Stimulated activated CD8-positive, alpha-beta memory T cell treated with anti-CD3 and anti-CD28 coated beads, Interleukin-12 subunit alpha, Interleukin-12 subunit beta, amount 100 ng/mL, for 1 hour (primary cell): ENCODE measurements at places on chromosomes 7 and 10.

DNA sequence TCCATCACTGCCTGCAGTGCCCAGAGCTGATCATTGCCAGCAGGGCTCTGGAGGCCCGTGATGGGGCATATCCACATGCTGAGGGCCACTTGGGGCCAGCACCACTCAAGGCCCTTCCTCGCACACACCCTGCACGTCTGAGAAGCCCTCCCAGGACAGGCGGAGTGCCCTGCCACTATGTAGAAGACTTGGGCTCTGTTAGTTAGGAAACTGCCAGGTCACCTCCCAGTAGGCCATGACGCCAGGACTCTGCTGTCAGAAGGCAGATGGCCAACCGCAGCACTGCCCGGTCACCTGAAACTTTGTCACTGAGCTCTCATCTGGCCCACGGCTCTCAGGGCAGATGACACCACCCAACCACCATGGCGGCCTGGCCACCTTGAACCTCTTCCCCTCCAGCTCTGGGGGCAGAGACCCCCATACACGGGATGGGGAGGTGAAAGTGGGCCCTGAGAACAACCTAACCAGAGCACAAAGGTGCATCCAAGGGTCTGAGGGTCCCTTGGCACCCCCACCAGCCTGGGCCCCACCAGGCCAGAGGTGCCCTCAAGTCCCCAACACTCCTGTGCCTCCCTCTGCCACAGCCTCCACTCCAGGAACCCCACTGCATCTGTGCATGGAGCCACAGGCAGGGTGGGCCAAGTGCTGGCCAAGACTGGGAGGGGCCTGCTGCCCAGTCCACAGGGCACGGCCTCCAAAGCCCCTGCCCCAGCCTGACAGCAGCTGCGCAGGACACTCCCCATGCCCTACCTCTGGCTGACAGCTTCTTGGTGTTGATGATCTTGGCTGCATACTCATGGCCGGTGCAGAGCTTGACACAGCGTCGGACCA lies 41.8 kb downstream of the CAMK2B start:
- DNase-seq: no peak

DNA sequence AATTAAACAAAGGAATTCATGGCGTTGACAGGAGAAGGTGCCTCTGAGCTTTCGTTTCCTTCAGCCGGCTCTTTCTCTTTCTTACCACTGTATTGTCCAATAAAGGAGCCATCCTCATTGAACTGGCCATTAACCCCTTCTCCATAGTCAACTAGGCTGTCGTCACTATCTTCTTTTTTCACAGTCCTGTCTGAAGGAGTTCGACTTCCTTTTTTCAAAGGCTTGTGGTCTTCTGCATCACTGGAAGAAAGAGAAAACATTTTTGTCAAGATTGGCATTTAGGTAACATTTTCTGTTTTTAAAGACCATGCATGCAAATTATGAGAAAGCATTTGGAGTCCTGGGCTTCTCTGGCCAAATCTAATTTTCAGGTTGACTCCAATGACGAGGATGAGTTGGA lies 19.7 kb upstream of the LAMB4 start:
- no peak for DNase-seq

DNA sequence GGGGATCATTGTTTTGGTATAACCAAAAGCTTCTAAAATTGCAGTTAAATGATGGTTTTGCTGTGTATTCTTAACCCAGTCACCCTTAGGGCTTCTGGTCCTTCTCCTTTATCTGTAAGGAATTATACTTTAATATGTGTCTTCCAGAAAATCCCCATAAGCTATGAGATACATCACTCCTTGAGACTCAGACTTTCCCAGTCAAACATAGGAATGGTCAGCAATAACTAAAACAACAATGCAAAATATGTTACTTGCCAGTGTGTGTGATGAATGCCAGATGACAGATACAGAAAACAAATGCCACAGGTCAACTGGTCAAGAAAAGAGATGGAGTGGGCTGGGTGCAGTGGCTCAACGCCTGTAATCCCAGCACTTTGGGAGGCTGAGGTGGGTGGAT lies 10.1 kb downstream of the ADD3 start:
- DNase-seq: no peak

GRCh38 chr7:85184599-85185423 lies 2.0 kb downstream of the SEMA3D start:
- DNase-seq: no peak

DNA sequence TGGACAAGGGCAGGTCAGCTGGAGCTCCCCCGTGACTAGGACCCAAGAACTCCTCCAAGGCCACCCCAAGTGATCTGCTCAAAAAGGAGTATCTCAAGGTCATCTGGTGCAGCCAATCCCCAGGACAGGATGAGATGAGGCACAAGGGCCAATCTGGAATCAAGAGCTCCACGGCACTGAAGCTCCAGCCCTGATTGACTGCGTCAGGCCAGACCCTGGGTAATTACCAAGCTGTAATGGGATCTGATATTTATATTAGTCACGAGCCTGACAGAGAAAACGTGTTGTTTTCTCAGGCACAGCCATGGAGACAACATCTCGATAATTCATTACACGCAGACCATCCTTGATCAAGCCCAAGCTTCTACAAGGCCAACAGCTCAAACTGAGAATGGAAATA lies 4.2 kb downstream of the KCNMA1 start:
- no peak for DNase-seq

DNA sequence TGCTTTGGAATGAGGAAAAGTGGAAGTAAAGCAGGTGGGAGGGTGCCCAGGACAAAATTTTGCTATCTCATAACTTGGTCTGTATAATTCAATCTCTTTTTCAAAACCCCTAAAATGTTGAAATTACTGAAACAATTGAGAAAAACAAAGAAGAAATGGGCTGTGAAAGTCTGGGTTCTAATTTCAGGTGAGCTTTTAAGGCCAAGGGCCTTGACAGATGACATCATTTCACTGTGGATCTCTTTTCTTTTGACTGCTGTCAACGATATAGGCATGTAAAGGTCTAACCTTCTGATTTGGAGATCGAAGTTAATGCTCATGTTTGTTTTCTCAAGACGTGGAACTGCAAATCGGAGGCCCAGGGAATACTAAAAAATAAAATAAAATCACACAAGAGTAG lies 127.8 kb downstream of the ITGA8 start:
- DNase-seq: no peak

GRCh38 chr7:112201411-112201810 lies 4.8 kb downstream of the DOCK4 start:
- DNase-seq: no peak

- DNase-seq: no peak
Observed at GRCh38 chr10:107899075-107899474, 734.6 kb upstream of the SORCS1 start.

- DNase-seq: no peak
Observed at GRCh38 chr7:80135309-80136104, 876 bp downstream of the GNAI1 start.

GRCh38 chr7:140231771-140232491 lies 55.1 kb upstream of the KDM7A start:
- no peak for DNase-seq

DNA sequence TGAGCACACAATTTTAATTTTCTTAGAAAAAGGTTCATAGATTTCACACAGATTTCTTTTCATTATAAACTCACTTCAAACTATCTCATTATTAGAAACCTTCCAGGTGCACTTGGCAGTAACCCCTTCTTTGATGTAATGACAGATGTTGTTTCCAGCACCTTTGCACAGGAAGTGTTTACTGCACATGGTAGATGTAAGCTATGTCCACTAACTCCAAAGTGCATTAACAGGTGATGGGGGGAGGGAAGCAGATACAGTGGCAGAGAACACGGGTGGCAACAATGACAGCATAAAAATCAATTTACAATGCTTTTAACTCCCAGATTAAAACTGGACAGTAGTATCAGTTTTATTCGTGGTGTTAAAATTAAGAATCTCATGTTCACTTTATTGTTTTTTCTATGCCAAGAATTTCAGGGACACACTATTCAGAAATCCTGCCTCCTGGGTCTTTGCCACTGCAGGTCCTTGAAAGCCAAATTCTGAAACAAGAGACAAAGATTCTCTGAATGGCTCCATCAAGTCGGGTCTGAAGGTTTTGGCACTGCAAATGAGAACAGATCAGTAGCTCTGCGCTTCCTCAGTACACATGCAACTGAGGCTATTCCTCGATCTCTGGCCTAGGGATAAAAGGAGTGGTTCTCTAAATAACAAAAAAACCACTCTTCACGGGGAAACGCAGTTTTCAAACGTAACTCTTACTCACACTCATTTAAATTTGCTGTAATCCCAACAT lies 187.7 kb downstream of the JAZF1 start:
- DNase-seq: no peak

- DNase-seq: no peak
Observed at GRCh38 chr10:69850440-69850839, 48.7 kb downstream of the COL13A1 start.

DNA sequence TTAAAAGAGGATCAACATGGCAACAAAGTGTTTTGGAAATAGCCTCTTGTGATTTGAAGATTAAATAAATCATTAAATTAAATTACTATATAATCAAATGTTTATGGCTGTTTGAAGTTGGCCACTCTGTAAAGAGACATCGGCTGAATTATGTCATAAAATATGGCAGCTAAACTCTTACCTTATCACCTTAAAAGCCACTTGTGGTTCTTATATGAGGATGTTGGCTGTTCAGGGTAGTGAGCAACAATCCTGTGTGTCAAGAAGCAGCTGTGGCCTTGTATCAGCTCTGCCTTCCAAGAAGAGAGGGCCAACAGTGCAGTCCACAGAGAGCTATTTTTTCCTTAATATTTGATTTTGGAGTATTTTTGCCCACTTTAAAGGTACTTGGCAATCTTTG lies 113.4 kb upstream of the CDK6 start:
- DNase-seq: no peak

DNA sequence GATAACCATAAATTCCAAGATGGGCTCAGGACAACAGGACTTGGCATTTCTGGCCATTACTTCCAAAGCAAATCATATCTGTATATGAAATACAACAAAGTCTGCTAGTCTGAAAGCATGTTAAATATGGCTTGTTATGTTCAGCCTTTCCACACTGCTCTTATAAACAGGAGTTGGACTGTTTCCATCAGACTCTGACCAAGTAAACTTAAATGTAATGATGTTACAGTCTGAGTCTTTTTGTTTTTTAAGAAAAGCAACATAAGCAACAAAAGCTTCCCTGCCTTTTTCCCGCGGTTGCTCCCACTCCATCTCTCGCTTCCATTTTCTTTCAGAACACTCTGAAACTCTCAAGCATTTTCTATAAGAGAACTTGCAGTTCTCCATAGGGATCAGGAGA lies 8.1 kb upstream of the CDCA7L start:
- no peak for DNase-seq

DNA sequence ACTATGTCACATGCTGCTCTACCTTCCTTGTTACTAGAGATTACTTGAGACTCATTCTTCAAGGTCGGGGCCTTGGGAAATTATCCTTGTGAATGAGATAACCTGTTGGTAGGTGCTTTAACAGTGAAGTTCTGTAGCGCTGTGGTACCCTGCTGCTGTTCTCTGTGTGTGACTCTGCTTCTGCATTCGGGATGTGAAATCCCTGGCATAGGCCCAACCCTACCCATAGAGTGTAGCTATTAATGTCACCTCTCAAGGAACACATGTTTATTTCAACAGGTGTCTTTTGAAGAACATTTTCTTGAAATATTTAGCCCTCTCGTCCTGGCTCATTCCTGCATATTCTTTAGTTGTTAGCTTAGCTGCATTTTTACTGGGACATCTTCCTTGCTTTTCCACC lies 41.8 kb upstream of the TMEM236 start:
- no peak for DNase-seq

DNA sequence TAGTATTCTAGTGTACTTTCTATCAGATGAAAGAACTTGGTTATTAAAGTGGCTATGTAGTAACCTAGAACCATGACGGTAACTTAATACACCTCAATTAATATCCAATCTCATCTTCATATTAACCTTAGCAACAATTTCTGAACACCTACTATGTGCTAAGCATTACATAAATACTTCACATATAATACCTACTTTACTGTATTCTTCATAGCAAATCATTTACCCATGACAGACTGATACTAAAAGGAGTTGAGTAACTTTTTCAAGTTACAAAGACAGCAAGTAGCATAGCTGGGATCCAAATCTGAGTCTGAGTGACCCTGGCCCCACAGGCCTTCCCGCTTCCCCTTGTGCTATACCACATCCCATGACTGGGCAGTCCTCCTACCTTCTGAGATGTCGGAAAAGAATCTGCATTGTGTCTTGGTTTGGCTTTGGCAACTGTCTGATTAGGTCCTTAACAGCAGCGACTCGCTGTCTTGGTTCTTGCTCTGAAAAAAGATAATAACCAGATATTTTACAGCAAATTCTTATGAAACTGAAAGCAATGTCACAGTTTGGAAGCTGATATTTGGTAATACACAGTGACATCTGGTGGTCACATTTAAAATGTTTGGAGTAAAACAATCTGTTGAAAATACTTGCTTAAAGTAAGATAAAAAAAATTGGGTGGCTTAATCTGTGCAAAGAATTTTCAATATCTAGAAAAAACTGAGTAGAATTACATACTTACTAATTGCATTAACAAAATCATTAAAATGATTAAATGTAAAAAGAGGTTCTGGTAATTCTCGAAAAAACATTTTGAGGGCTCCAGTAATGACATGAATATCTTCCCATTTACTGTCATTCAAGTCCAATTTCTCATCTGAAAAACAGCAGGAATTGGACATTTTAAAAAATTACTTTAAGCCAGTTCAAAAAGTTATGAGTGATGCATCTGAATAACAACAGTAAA lies 120.1 kb downstream of the ARHGAP12 start:
- no peak for DNase-seq

GRCh38 chr7:105887569-105888189 lies 11.3 kb upstream of the ATXN7L1 start:
- no peak for DNase-seq

DNA sequence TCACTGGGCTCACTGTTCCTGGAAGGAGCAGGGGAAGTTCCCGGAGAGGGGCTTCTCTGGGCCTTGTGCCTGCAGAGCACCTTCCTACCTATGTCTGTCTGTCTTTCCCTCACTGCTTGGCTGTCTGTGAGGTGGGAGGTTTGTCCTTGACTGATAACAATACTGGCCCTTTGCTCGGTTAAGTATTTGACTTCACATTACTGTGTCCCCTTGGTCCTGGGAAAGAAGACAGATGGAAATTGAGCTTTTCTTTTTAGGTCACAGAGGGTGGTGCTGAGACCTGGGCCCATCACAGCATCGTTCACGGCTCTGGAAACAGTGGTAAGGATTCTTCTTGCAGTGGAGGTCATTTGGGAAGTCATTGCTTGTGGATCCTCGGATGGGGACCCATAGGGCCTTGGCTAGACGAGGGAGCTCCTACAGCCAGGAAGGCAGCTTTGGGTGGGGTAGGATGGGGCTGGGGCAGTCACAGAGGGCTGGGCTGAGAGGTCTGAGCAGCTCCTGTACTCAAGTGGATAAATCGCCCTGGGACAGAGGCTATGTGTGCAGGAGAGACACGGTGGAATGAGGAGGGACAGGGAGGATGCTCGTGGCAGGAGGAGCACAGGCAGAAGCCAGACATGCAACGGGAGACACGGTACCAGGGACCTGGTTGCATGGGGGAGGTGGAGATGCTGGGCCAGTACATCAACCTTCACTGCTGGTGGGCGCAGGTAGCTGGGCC lies 450.2 kb downstream of the PLXNA4 start:
- DNase-seq: no peak

GRCh38 chr7:141342621-141343408 lies 208.4 kb upstream of the AGK start:
- DNase-seq: no peak
